GF-D8 (cell line): ENCODE measurements at places on chromosomes 13 and 19.

- DNase-seq, result no peak
Observed at GRCh38 chr13:105773863-105774538, 761.5 kb downstream of the EFNB2 start.

GRCh38 chr19:54803410-54803809 lies at the start of gene KIR2DL4:
KIR2DL4 (plus strand) TSS chr19:54803610; CDS start chr19:54803652, 42 bp downstream.
- no peak for DNase-seq

GRCh38 chr13:34085204-34085603 lies 267.3 kb downstream of the RFC3 start:
- DNase-seq, result no peak

- DNase-seq, result no peak
Observed at GRCh38 chr13:35712907-35713761, 236.6 kb upstream of the MAB21L1 start.

DNA sequence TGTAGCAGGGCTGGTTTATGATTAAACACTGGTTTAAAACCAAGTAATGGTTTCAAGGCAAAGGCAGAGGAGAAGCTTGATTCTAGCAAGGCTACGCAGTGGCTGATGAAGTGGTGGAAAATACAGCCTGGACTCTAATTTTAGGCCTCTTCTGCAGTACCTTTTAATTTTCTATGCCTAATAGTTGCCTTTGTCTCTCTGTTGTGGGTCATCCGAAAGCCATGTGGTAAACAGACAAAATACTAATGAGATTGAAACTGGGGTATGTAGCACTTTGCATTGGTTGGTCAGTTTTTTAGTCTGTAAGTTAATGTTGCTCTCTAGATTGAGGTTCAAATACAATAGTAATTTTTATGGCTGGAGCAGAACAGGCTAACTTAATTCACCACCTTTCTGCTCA lies 3.3 kb downstream of the LMO7 start:
- no peak for DNase-seq

DNA sequence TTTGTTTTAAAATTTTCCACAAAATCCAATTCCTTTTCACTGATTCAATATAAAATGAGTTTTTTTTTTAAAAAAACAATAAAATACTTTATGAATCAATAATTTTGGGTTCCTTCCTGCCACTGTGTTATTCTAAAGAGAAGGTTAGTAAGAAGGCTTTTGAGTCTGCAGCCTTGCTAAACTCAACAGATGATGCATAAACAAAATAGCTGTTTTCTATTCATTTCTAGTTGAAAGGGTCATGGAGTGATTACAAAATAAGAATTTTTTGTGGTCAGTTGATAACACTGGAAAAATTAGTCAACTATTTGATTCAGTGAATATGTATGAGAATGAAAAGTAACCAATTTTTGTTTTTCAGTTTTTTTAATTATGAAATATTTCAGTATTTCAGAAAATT lies 169.9 kb downstream of the VWA8 start:
- no peak for DNase-seq

GRCh38 chr13:39419068-39419467 lies 183.9 kb downstream of the LHFPL6 start:
- no peak for DNase-seq

- no peak for DNase-seq
Observed at GRCh38 chr19:46903458-46903857, 42.7 kb downstream of the ARHGAP35 start.

DNA sequence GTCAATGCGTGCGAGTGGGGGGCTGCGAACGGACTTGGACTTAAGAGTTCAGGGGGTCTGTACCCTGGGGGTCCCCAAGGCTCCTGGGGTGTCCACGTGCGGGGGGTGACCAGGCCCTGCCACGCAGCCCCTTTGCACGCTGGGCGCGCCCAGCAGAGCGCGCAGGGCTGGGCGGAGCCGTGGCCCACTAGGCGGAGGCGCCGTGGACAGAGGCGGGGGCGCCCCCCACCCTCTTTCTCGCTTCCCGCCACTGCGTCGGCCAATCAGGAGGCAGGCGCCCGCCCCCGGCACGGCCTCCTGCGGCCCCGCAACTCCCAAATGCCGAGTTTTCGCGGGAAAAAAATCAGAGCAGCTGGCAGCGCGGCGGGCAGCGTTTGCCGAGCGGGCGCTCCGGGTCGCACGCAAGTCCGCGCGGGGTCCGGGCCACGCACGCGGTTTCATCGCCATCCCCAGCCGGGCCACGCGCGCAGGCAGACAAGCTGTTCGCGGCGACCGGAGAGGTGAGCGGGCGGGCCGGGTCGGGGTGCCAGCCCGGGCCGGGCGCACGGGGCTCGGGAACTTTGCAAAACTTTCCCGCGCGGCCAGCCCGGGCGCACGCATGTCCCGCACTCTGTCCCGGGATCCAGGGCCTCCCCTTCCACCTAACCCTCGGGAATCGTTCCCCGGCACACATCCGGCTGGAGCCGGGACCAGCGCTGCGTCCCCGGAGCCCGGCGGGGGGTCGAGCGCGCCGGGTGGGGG lies at the start of gene UHRF1:
Gene UHRF1, plus strand, starts transcription at position 346 of the 741 bp plus-strand sequence. CDS start 1,385 bp downstream, outside the sequence.
- no peak for DNase-seq

- DNase-seq, result no peak
Observed at GRCh38 chr13:110350049-110350448, 43.0 kb downstream of the COL4A2 start.

- DNase-seq, result no peak
Observed at GRCh38 chr13:28049880-28050875, 50.2 kb downstream of the FLT3 start.

DNA sequence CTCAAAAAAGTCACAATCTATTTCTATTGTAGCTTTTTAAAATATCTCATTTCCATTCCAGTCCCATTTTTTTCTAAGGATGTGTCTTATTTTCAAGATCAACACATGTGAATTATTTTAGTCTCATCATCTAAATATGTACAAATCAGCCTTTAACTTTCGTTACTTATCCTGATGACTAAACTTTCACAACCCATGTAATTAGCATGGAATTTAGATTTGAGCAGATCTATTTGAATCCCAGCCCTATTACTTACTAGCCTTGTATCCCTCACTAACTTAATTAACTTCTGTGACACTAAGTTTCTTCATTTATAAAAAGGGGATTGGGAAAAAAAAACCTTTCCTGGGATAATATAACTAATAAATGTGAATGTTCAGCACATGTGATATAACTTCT lies 81.1 kb downstream of the UFM1 start:
- DNase-seq, result no peak

DNA sequence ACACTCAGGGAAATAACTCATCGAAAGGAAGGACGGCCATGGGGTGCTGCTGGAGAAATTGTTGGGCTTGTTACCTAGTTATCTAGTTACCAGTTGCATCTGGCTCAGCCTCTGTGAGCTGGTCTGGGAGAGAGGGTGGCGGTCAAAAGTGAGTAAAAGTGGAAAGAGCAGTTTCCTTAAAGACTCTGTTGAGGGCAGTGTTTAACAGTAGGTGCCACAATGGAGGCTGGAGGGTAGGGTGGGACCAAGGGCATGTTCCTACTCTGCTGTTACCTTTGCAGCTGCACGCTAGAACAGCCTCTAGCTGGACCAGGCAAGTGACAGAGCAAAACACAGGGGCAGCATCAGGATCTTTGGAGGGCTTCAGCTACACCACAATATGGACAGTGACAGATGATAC lies 228.8 kb upstream of the STARD13 start:
- no peak for DNase-seq

GRCh38 chr19:46614114-46614722 lies 10.7 kb downstream of the PTGIR start:
- peak; percentile 2 for DNase-seq

GRCh38 chr19:29054886-29055675 lies 157.9 kb downstream of the UQCRFS1 start:
- no peak for DNase-seq

GRCh38 chr19:49145573-49146407 lies 9.4 kb downstream of the HRC start:
- DNase-seq, result peak; percentile 11

GRCh38 chr19:49971991-49972411 lies 11.0 kb upstream of the SIGLEC11 start:
- DNase-seq, result no peak

GRCh38 chr13:40626561-40626960 lies 39.9 kb downstream of the FOXO1 start:
- DNase-seq, result no peak

DNA sequence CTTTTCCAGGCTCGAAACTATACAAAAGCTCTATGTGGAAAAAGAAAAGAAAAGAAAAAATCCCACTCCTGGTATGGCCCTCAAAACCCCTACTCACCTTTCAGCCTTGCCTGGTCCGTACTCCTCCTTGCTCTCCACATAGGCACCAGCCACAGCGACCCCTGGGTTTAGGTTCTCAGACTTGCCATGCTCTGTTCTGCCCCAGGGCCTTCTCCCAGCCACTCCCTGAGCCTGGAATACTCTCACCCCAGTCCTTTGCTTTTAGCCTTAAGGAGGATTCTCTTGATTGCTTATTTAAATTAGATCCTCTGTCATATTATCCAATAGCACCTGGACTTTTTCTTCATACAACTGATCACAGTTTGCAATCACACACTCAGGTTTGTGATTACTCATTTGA lies 522.5 kb downstream of the DIAPH3 start:
- DNase-seq, result no peak

DNA sequence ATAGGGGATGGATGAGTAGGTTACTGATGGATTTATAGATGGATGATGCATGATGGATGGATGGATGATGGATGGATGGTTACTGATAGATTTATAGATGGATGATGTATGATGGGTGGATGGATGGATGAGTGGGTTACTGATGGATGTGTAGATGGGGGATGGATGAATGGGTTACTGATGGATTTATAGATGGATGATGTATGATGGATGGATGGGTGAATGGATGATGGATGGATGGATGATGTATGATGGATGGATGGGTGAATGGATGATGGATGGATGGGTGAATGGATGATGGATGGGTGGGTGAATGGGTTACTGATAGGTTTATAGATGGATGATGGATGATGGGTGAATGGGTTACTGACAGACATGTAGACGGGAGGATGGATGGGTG lies 6.3 kb upstream of the C2CD4C start:
- DNase-seq, result no peak

DNA sequence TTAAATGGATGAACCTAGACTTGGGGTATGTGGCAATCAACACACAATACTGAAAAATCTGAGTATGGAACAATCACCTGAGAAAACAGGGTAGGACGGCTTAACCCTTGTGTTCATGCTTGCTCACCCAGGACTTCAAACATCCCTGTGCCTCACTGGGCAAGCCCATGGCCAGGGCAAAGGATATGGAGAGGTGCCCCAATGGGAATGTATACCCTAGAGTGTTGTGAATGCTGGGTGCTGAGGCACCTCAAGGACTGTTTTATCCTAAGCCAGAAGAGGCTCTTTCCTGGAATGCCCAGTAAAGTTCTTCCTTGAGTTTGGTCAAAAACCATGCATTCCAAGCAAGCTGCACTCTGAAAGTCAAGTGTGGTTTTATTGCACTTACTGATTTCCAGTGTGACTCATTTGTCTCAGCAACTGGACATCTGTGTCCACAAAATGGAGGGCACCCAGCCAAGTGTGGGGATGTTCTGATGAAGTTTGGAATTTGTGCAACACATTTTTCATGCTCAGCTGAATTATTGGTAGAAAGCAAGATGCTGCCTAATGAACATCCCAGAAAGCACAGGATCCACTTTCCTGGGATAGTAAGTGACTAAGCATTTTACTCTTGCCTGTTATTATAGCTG lies 531.3 kb downstream of the RFC3 start:
- no peak for DNase-seq

GRCh38 chr13:66634384-66634783 lies 595.8 kb downstream of the PCDH9 start:
- no peak for DNase-seq

GRCh38 chr19:47111006-47111621 lies 2.5 kb downstream of the ZC3H4 start:
- DNase-seq, result no peak

- DNase-seq, result no peak
Observed at GRCh38 chr13:84129966-84130365, 247.7 kb upstream of the SLITRK1 start.

DNA sequence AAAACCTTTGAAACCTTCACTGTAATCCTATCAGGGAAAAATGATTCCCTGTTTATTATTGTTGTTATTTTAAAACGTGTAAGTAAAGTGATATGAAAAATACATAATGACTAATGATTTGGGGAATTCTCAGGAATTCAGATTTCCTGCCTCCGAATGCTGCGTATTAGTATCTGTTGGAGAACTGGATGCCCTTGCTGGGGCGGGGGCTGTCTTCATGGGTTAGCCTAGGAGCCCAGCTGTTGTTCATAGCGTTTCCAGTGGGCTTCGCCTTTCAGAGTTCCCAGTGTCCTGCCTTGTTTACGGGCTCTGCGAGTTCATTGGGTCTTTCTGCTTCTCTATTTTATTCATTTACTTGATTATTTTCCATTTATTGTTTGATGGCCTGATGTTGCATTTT lies 18.4 kb downstream of the NAXD start:
- no peak for DNase-seq

DNA sequence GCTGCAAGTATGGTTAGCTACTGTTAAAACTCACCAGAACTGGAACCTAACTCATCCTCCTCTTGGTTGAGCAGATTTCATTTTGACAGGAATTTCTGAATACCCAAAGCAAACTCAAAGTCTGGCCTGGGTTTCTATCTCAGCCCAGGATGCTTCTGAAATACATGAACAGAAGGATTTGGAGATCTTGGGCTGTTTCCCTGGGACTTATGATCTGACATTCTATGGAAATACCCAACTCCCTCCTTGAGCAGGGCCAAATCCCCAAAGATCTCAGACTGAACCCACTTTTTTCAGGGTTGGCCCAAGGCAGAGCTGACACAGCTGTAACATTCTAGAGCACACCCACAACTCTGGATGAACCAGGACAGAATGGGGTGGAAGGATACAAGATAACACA lies 1.1 kb upstream of the ITM2B start:
- no peak for DNase-seq

- DNase-seq, result peak; percentile 38
Observed at GRCh38 chr19:38264486-38265212, at the start of gene SPINT2. SPINT2 (plus strand) TSS chr19:38264573; CDS start chr19:38264893, 320 bp downstream.

DNA sequence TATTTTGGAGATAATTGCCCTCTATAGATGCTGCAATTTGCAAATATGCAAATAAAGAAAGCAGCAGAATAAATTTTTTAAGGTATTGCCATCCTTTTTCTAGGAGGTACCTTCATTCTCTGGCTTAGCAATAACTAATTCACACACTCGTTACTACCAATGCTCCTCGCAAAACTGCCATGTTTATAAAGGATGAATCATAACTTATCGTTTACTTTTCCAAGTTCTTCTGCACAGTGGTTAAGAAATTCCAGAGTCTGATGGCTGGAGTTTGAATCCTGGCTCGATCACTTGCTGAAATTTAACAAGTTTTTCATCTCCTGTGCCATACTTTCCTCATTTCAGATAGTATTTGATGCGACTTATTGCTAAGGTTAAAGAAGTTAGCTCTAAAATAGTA lies 708.6 kb upstream of the KLHL1 start:
- DNase-seq, result no peak

DNA sequence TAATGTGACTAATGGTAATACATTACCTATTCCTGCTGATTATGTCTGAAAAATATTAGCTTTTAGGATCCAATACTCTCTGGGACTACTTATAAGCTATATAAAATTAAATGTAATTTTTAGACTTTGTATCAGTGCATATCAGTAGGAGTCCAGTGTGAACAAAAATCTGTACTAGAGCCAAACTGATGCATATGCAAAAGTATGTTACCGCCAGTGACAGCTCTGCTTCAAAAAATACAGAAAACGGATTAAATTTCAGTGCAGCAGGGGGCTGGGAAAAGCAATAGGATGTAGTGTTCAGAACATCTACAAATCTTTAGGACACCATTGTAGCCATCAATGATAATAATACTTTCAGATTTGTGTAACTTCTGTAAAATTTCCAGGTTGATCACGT lies 385.5 kb downstream of the DACH1 start:
- no peak for DNase-seq

- no peak for DNase-seq
Observed at GRCh38 chr13:40230833-40231266, 435.6 kb downstream of the FOXO1 start.

GRCh38 chr19:47419030-47419783 lies at the start of gene MEIS3:
MEIS3 (minus strand) TSS chr19:47419527; CDS start chr19:47419081, 446 bp downstream.
- no peak for DNase-seq
